ENCODE measurements at places on chromosomes 6 and 20.

DNA sequence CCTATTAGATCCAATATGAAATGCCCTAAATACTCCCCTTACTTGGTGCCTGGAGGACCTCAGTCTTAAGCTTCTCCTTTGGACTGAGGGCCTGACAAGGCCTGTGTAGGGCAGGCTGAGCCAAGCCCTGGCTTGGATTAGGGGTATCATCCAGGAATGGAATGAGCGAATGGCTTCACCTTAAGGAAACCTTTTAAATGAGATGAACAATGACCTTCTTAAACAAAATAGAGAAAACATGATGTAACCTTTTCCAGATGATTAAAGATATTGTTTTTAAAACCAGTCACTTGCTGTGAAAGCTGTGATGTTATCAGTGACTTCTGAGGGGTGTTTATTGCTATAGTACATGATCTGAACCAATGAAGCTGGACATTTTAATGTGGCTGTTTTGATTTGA, 55.5 kb downstream of the TRAF3IP2 start:
- no peak for DNase-seq

DNA sequence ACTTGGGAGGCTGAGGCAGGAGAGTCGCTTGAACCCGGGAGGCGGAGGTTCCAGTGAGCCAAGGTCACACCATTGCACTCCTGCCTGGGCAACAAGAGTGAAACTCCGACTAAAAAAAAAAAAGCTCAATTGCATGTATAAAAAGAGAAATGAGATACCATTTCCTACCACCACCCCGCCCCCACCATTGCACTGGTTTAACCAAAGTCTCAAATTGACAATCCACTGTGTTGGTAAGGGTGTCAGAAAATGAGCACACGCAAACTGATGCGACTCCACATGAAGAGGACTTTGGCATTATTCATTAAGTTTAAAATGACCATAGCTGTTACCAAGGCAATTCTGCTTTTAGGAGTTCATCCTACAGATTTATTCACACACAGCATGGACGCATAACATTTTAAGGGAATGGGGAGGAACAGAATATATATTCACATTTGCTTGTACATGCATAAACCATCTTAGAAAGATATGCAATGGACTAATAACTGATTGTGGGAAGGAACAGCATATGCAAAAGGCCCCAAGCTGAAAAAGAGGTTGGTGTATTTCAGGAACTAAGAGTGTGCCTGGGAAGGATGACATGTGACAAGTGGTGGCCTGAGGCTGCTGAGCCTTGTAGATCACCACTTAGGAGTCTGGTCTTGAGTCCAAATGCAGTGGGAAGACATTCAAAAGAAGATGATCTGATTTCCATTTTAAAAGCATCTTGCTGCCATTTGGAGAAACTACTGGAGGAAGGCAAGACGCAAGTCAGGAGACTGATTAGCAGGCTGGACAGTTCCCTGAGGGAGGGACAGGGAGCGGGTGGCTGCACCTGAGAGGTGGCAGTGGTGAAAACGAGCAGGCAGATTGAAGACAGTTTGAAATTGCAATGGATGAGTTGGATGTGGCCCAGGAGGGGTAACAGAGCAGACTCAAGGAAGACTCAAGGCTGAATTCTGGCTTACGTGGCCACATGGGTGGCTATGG, 37.2 kb upstream of the PTPN1 start:
- no peak for DNase-seq

- no peak for DNase-seq
Observed at GRCh38 chr20:48682529-48683363, 145.1 kb downstream of the PREX1 start.

DNA sequence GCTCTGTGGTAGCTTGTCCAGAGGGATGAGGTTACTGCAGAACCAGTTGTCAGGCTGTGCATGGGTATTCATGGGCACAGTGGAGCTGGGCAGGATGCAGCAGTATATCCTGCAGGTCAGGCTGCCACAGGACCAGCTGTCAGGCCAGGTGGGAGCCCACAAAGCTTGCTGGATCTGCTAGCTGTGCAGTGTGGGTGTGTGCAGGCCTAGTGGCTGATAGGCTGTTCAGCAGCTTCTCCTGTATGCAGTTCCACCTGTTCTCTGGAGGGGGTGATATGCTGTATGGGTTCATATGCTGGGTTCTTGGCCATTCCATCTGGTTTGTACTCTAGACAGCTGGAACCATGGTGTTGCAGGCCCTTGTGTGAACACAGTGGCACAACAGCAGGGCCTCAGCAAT, 40.6 kb upstream of the TPD52L1 start:
- no peak for DNase-seq

DNA sequence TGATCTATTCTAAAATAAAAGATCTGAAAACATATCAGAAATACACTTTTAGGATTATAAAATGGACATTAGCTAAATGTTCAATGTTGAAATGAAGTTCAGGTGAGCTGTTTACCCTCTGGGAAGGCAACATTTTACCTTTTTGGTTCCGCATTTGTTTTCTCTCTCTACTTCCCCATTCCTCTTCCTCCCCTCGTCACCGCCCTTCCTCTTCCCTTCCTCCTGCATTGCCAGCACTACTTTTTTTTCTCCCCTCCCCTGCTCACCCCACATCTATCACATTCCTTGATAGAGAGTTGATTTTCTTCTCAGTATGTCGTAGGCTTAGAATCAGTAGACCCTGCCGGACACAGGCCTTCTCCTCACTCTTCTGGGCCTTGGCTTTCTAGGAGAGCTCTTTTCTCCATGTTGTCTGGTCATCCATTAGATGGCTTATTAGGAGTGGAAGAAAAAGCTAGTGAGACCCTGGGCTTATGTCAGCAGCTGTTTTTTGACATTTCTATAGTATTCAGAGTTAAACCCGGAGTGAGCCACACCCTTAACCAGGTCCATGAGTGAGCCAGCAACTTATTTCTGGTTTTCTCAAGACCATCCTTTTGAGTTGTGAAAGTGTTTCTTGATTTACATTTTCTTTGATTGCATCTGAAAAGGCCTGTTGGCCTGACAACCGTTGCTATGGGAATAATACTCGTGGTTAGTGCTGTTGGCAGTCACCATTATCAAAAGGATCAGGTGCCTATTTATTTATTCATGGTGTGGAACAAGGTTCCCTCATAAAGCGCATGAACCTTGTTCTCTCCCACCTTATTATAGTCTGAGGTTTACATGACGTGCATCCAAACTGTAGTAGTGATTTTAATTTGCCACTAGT, 90.9 kb downstream of the DTD1 start:
- no peak for DNase-seq

- DNase-seq: no peak
Observed at GRCh38 chr20:56957737-56958553, 308.5 kb downstream of the BMP7 start.

- no peak for DNase-seq
Observed at GRCh38 chr6:6407071-6407741, 86.7 kb upstream of the F13A1 start.

- no peak for DNase-seq
Observed at GRCh38 chr20:6091661-6092060, 31.2 kb downstream of the FERMT1 start.

DNA sequence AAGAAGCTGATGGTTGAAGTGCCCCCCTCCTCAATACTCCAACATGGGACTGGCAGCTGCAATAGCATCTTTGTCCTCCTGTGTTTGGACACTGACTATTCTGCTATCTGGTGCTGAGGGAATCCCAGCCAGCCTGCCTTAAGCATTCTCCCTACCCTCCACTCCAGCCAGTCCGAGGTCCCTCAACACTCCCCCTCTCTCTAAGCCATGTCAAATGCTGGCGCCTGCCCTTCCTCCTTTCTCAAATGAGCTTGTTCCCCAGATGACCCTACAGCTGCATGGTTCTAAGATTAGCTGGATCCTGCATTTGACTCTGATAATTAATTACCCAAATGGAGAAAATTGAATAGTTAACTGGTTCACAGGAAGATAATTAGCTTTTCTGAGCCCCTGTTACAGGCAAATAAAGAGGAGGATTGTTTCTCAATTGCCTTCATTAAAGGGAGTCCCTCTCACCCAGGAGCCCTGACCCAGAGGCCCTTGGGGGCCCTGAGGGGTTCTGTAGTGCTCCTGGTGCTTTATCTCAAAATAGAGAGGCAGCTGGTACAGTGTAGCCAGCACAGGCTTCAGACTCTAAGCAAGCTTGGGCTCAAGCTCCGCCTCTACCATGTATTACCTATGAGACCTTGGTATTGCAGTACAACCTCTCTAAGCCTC, 37.9 kb upstream of the CHD6 start:
- no peak for DNase-seq

DNA sequence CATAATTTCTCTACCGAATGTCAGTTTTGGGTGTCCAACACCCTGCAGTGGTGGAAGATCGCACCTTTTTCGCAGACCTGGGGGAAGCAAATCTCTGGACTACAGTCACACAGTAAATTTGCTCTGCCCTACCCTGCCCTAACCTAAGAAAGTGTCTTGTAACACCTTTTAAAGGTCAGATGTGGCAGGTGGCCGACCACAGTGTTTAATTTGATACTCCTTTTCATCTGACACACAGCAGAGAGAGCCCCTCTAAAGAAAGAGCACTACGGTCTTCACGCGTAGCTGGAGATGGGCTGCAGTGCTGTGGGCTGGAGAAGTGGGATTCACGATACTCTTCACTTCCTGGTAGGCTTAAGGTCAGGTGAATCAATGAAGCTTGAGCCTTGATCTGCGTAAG, 109.9 kb downstream of the TMEM242 start:
- no peak for DNase-seq

DNA sequence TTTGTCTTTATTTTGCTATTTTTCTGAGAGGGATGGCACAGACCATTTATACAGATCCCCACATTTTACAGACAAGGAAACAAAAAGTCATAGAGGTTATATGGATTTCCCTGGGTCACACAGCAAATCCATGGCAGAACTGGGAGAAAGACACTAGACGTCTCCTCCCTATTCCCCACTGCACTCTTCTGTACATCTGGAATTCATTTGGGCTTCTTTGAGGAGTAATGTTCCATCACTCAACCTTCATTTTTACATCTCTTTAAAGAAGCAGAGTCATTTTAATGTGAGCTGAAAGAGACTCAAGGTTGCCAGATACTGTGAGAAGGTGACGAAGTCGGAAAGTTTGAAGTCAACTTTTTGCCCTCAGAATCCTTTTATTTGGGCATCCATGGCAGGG, 207.3 kb downstream of the OTOR start:
- DNase-seq: no peak

DNA sequence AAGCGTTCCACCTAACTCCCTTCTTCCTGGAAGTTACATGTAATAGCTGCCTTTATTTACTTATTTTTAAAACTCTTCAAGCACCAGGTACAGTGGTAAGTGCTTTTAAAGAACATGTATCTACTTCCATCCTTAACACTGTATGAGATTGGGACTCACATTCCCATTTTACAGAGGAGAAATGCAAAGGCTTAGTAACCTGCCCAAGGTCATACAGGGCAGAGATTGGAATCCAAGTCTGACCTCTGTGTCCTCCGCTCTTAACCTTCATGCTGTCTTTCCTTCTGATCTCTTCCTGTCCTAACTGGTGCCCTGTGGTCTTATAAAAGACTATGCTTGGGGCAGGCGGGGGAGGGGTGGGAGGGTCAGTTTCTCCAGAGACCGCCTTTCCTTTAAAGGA, 1.6 kb downstream of the B4GALT5 start:
- no peak for DNase-seq

GRCh38 chr20:32871627-32872160, 13.0 kb downstream of the EFCAB8 start:
- no peak for DNase-seq

DNA sequence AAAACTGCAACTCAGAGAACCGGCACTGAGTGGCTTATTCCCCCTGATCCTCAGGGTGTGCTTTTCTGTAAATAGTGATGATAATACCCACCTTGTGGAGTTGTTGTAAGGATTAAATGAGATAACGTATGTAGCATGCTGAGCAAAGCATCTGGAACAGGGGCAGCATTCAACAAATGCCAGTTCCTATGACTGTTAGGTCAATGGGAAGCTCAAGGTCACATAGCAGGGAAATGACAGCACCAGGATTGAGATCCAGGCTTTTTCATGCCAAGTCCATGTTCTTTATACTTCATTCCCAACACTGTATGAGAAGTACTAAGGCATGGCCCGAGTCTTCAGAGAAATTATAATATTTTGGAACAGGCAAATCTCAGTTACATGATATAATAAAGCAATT, 5.1 kb downstream of the RCAN2 start:
- DNase-seq: no peak

DNA sequence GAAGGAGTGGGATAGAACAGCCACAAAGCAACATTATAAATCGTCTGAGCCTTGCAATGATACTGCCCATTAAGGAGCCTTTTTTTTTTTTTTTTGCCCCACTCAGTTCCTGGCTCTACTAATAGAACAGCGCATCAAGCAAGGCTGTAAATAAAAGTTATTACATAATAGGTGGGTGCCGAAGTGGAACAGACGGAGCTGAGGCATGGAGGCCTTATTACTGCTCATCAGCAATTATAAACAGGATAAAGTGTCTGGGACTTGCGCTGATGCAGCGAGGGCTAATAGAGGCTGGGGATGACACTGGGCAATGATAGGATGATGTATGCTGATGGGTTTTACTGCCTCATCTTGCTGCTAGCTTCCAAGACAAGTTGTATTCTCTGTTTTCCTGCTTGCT, 272.1 kb downstream of the ZFAND3 start:
- no peak for DNase-seq

DNA sequence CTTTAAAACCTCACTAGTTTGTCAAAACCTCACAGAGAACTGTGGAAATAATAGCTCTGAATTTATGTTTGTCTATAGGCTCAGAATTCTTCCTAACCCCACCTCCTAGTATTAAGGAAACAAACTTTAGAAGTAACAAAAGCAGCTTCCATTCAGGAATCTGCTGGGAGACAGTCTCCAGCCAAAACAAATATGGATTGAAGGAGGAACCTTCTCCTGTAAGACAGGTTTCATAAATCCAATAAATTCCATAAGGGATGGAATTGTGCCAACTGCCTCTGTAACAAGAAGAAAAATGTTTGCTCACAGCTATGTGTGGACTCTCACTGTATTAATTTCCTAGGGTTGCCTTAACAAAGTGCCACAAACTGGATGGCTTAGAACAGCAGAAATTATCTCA, 7.5 kb downstream of the SYCP2 start:
- no peak for DNase-seq

- DNase-seq: no peak
Observed at GRCh38 chr6:169253337-169254238, at the start of gene THBS2. THBS2 (minus strand) TSS chr6:169253846; CDS start chr6:169250784, 3,062 bp downstream.

GRCh38 chr6:6843057-6843627, 254.6 kb downstream of the LY86 start:
- DNase-seq: peak; percentile 14

DNA sequence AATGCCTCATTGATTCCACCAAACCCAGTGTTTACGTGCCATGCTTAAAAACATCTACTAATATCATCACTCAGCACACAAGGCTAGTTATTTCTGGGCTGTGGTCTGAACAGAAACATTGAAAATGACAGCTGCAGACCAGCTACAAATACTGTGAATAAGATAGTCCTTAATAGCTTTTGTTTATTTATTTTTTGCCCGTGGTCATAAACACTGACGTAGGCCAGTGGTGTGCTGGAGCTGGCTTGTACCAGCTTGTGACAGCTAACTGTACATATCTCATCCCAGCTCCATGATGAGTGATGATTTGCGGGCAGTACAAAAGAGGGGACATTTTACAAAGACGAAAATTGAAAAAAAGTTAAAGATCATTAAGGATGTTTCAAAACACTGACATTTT, 1057.0 kb downstream of the EPHA7 start:
- no peak for DNase-seq

Data from kidney glomerular epithelial cell (primary cell).